Activated CD8-positive, alpha-beta memory T cell treated with anti-CD3 and anti-CD28 coated beads for 24 hours (primary cell): ENCODE measurements at places on chromosomes 12 and 14.
A peak's percentile ranks its signal among the peaks of the same experiment; 100 is the strongest.

- DNase-seq: peak; percentile 62
Observed at GRCh38 chr14:73269729-73270531, 32.6 kb downstream of the PAPLN start.

GRCh38 chr14:87745507-87746118, 247.4 kb downstream of the GALC start:
- DNase-seq: no peak

DNA sequence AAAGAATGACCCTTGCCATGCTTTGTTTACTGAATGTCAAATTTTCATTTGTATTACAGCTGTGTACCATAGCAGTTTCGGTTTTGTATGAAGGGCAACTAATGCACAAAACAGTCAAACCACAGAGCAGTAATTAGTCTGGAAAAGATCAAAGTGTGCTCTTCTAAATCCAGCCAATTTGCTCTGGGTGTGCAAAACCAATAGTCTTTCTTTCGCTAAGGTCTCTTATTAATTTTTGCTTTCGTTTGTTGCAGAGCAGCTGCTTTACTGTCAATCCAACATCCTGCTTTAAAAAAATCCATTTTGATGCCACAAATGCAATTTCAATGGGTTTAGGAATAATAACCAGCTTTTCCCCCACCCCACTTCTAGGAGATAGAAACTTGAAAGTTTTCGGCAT, 114.2 kb downstream of the BRMS1L start:
- DNase-seq: no peak

DNA sequence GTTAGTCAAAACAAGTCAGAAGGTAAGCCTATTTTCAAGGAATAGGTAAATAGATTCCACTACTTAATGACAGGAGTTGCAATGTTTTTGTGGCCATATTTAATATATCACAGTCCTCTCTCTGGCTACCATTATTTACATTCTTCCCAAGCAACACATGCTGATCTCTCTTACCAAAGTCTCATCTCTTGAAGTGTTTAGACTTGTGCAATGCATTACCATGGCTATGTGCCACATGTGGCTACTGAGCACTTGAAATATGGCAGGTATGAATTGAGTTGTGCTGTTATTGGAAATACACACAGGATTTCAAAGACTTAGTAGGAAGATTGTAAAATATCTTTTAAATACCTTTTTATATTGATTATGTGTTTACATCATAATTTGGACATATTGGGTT, 262.4 kb upstream of the PDE3A start:
- no peak for DNase-seq

DNA sequence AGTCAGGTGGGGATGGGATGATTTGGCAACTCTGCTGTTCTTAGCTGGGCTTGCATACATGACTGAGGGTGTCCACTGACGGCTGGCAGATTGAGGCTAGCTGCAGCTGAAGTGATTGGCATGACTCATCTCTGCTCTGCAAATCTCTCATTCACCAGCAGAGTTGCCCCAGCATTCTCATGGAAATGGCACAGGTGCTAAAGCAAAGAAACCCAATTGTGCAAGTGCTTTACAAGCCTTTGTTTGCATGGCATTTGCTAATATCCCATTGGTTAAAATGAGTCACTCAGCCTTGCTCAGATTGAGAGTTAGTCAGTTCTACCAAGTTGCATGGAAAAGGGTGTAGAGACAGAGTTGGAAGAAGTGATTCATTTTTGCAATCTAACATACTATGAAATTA, 389.7 kb upstream of the FAR2 start:
- no peak for DNase-seq

GRCh38 chr12:93102744-93103143, 173.6 kb upstream of the EEA1 start:
- no peak for DNase-seq

- no peak for DNase-seq
Observed at GRCh38 chr12:84874125-84874824, 38.3 kb downstream of the SLC6A15 start.

DNA sequence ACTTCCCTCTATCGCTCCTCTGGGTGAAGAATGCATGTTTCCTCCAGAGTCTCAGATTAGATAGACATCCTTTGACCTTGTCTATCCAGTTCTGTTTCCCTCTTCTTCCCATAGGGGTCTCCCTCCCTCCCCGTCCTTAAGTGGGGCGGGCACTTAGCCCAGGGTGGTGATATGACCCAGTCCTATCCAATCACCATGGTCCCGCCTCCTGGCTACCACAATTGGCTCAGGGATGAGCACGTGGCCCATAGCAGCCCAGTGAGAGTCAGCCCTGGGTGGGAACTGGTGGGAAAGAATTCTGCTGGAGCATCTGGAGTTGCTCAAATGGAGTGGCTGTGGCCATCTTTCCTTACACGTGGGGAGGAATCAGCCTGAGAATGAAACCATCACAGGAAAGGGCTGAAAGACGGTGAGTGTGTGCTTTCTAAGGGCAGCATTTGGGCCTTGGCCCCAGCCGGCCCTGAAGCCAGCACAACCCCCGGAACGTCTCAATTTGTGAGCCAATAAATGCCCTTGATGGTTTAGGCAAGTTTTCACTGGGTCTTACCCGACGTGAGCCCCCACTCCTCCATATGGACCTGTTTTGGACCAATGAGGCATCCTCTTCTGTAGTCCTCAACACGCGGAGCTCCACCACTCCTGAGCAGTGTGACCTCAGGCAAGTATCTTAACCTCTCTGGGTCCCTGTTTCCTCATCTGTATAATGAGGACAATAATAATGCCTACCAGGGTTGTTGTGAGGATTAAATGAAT, 14.4 kb upstream of the MLXIP start:
- DNase-seq: peak; percentile 67

- no peak for DNase-seq
Observed at GRCh38 chr12:1509413-1510052, 84.8 kb downstream of the FBXL14 start.

GRCh38 chr12:116406529-116406928, 129.0 kb upstream of the MED13L start:
- DNase-seq: no peak

- DNase-seq: no peak
Observed at GRCh38 chr12:34347367-34347766, 325.1 kb downstream of the ALG10 start.

GRCh38 chr12:47591795-47592194, 114.0 kb downstream of the RPAP3 start:
- no peak for DNase-seq

- DNase-seq: no peak
Observed at GRCh38 chr12:20211981-20212421, 156.3 kb upstream of the PDE3A start.

DNA sequence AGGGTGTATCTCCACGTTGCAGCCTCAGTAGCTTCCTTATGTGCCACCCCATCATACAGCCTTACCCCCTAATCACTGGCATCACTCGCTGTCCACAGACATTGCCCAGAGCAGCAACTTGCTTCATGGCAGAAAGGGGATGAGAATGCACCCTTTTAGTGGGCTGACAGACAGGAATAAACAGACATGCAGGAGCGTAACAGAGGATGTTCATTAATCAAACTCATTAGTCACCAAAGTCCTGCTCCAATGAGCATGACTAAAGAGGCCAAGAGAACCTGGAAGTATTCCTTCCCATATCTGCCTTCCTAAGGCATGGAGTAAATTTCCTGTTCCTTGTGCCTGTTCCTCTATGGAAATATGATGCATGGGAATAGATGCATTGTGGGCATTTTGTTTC, 197.0 kb downstream of the PHLDA1 start:
- no peak for DNase-seq

GRCh38 chr14:87175175-87175574, 817.8 kb downstream of the GALC start:
- no peak for DNase-seq

- no peak for DNase-seq
Observed at GRCh38 chr12:95443459-95443858, 30.5 kb upstream of the METAP2 start.

- no peak for DNase-seq
Observed at GRCh38 chr14:60775296-60775695, 40.7 kb downstream of the MNAT1 start.

DNA sequence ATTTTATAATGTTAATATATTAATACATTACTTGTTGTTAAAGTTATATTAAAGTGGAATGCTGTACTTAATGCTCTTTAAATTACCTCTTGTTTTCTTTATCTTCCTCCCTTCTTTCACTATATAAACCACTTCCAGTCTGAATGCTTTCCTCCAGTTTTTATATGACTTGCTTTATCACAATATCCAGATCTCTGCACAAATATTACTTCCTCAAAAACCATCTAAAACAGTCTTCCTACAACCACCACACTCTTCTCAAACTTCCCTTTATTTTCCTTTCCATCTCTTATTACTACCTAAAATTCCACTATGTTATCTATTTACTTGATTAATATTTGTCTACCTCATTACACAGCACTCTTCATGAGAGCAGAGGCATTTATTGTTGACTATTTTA, 956.6 kb downstream of the LRFN5 start:
- no peak for DNase-seq

GRCh38 chr12:119528241-119528640, 65.3 kb upstream of the TMEM233 start:
- DNase-seq: no peak

- DNase-seq: no peak
Observed at GRCh38 chr14:21642683-21643082, 7.9 kb upstream of the OR10G2 start.

DNA sequence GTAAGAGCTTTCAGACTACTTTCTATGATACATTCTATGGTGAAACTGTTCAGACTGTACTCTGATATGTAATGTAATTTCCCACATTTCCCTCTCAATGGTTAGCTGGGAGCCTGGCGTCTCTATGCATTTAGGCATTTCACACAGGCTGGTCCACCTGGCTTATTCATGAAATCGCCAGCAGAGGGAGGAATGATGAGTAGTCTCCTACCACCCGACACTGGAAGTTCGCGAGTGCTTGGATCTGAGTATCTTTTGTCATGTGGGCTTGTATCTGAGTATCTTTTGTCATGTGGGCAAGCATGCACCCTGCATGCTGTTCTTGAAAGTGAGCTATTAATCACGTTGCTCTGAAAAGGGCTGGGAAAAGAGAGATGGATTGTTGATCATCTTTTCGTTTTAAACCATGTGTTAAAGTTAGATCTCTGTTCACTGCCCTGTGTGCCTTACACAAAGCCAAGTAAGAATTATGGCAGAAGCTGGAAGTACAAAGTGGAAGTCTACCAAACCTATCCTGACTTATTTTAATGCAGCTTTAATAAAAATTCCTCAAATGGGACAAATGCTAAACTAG, 235.0 kb downstream of the ATP23 start:
- no peak for DNase-seq

DNA sequence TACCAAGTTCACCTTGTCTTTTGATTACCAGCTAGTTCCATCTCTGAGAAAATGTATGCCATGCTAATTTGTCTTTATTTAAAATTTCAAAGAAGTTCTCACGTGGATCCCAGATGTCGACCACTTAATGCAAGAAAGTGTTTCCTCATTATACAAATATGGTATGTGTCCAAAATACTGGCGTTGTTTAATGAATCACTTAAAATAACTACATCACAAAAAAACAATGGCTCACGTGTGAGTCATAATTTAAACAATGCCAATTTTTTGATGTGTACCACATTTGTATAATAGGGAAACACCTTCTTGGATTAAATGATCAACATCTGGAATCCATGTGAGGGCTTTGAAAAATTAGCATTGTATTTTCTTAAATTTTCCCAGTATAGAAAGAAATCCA, 40.8 kb downstream of the DBX2 start:
- no peak for DNase-seq

DNA sequence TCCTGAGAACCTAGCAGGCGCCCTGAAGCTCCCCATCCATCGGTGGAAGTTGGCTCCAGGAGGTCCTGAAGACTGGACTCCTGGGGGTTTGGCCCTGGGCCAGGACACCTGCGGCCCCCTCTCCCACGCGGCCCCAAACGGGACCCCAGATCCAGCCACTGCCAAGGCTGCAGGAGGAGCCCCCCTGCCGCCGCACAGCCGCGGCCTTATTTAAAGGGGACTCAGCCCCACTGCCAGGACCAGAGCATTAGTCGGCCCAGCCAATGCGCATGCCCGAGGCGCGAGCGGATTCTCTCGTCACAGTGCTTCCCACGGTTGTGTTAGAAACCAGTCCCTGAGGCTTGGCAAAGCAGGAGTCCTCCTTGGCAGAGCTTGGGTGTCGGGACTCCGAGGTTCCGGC, 775.2 kb upstream of the ALG10B start:
- no peak for DNase-seq

DNA sequence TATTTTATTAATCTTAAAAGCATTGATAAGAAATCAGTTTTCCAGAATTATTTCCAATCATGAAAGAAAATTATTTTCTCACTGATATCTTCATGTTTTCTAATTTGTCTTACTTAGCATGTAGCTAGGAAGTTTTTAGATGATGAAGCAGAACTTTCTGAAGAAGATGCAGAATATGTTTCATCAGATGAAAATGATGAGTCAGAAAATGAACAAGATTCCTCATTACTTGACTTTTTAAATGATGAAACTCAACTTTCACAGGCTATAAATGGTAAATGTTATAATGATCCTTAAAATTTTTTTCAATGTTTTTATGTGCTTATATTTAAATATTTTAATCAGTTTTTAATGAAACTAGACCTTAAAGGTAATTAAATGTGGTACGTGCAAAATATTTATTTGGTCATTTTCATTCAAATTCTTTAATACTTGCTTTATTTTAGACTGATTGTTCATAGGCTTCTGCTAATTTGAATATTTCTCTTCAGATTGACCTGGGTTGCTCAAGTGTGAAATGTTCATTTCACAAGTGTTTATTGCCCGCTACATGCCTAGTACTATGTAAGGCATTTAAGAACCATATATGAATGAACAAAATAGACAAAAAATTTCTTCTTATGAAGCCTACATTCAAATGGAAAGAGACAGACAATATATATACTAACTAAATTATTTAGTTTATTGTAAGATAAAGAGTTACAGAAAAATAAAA, 49.5 kb downstream of the FANCM start:
- DNase-seq: no peak

DNA sequence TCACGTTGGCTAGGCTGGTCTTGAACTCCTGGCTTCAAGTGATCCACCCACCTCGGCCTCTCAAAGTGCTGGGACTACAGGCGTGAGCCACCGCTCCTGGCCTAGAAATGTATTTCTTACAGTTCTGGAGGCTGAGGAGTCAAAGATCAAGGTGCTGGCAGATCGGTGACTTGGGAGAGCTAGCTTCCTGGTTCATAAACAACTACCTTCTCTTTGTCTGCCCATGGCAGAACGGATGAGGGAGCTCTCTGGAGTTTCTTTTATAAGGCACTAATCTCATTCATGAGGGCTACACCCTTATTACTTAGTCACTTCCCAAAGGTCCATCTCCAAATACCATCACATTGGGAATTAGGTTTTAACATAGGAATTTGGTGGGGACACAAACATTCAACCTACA, 38.9 kb downstream of the SLC17A8 start:
- no peak for DNase-seq

GRCh38 chr12:88706286-88706685, 126.0 kb upstream of the KITLG start:
- DNase-seq: no peak

GRCh38 chr14:94615823-94616570, 3.8 kb downstream of the SERPINA3 start:
- no peak for DNase-seq

- no peak for DNase-seq
Observed at GRCh38 chr12:119864591-119864990, 12.5 kb downstream of the CIT start.
